NCI-H1092 (cell line): ENCODE measurements at places on chromosomes 16 and 17.

- DNase-seq = no peak
These were observed 107.1 kb downstream of the CLEC16A start for GRCh38 chr16:11051430-11051829.

GRCh38 chr16:48607056-48607825 is 2.7 kb downstream of the N4BP1 start:
- DNase-seq = no peak

DNA sequence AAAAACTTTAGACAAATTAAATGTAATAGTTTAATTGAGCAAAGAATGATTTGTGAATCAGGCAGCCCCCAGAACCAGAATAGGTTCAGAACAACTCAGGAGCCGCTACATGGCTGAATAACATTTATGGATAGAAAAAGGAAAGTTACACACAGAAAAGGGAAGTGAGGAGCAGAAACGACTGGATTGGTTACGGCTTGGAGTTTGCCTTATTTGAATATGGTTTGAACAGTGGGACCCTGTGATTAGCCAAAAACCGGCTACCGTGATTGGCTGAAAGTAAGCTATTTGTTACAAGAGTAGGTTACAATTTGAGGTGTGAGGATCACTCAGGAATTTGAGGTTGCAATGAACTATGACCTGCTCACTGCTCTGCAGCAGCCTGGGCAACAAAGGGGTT is 1139.8 kb downstream of the CDH11 start:
- DNase-seq = no peak

GRCh38 chr17:80819422-80820164 is 172.0 kb upstream of the CHMP6 start:
- no peak for DNase-seq

DNA sequence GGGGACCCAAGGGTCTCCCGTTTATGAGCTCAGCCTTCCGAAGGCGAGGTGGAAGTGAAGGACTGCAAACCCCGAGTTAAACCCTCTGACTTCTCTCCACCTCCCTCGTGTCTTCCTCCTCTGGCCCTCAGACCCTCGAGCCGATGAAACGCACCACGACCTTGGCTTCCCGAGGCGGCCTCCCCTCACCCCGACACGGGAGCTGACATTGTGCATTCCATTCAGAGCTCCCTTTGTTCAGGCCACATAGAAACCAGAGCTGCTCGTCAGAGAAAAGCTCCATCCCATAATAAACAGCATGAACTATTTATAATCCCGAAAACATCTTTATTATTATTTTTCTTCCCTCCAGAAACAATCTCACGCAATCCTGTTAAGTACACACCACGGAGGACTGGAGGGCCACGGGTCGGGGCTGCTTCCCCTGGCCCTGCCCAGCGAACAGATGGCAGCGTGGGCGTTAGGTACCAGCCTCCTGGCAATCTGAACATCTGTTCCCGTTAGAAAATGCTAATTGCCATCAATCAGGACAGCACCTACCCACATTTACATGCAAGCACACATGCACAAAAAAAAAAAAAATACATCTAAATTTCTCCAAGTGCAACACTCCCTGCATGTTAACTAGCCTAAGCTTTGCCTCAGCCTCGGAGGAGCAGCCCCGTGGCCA is 145.7 kb downstream of the RBFOX3 start:
- no peak for DNase-seq

DNA sequence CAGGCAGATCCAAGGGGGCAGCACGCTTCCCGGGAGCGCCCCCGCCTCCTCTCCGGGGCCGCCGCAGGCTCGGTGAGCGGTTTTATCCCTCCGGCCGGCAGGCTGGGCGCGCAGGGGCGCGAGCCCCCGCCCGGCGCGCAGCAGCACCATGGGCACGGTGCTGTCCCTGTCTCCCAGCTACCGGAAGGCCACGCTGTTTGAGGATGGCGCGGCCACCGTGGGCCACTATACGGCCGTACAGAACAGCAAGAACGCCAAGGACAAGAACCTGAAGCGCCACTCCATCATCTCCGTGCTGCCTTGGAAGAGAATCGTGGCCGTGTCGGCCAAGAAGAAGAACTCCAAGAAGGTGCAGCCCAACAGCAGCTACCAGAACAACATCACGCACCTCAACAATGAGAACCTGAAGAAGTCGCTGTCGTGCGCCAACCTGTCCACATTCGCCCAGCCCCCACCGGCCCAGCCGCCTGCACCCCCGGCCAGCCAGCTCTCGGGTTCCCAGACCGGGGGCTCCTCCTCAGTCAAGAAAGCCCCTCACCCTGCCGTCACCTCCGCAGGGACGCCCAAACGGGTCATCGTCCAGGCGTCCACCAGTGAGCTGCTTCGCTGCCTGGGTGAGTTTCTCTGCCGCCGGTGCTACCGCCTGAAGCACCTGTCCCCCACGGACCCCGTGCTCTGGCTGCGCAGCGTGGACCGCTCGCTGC is 832 bp downstream of the CDK5R1 start:
- DNase-seq = no peak

DNA sequence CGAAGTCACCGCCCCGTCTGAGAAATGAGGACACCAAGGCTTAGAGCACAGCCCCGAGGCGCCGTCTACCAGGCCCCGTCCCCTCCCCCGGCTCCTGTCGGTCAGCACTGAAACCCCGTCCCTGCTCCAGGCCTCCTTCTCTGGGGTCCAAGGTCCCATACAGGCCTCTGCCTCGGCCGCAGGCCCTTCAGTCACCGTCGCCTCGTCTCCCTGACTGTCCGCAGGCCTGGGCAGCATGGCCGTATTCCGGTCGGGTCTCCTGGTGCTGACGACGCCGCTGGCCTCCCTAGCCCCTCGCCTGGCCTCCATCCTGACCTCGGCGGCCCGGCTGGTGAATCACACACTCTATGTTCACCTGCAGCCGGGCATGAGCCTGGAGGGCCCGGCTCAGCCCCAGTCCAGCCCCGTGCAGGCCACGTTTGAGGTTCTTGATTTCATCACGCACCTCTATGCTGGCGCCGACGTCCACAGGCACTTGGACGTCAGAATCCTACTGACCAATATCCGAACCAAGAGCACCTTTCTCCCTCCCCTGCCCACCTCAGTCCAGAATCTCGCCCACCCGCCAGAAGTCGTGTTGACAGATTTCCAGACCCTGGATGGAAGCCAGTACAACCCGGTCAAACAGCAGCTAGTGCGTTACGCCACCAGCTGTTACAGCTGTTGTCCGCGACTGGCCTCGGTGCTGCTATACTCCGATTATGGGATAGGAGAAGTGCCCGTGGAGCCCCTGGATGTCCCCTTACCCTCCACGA is 617 bp downstream of the COASY start:
- DNase-seq = no peak

GRCh38 chr16:6528217-6528616 is 804.4 kb upstream of the RBFOX1 start:
- DNase-seq = no peak

DNA sequence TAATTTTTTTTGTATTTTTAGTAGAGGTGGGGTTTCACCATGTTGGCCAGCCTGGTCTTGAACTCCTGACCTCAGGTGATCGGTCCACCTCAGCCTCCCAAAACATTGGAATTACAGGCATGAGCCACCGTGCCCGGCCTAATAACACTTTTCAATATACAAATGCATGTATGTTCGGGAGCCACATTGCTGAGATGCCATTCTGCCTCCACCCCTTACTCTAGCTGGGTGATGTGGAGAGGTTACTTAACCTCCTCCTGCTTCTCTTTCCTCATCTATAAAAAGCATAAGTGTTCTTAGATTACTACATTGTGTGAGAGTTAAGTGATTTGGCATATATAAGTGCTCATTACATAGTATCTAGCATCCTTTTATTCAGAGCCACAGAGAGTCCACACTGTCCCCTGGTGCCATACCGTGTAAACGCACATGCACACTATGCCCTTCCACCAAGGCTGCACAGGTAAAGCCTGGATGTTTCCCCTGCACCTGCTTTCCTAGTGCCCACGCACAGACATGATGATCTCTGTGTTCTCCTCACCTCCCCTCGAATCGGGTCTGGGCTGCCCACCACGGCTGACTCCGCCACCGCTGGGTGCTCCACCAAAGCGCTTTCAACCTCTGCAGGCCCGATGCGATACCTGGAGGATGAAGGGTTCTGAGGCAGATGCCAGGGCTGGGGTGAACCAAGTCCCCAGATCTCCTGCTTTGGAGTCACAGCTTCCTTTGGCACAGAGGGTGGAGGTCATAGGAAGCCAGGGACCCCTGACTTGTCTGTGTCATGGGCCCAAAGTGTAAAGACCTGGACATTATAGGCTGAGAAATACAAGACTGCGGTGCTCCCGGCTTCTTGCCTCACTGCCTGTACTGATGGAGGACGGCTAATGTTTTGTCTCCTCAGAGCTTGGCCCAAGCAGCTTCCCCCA is 49.0 kb upstream of the ACSM2B start:
- no peak for DNase-seq
